ENCODE measurements at places on chromosomes 12 and 14.

DNA sequence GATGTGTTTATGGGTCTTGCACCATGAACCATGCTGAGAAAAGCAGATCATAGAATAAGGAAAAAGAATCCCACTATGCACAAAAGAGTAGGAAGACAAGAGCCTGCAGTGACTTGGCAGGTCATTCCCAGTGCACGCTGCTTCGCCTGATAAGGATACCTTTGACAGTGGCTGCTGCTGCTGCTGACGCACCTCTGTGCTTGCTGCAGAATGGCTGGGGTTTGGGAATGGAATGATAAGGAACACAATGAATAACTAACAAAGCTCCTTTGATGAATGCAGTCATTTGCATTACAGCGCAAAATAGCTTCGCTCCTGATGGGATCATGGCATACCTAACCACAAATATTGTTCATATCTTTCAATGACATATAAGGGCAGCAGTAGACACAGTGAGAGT is 278.7 kb downstream of the PDZRN4 start:
- no peak for DNase-seq

- DNase-seq, result peak; percentile 1
These were observed 136.4 kb downstream of the MDGA2 start for GRCh38 chr14:47539031-47539461.

DNA sequence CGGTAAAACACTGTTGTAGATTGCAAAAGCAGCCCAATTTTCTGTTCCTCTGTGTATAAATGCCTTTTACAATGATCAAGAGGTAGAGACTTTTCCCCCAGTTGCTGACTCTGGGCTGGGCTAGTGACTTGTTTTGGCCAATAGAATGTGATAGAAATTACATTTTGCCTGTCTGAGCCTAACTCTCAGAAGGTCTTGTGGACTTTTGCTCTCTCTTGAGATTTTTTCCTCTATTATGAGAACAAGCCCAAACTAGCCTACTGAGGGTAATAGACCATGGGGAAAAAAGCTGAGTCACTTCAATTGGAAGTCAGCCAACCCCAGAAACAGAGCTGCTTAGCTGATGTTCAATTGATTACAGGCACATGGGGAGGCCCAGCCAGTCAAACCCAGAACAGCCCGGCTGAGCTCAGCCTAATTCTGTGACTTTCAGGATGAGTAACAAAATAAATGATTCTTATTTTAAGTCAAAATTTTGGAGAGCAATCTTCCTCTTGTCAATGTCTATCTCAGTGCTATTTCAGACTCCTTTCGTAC is 61.4 kb downstream of the MYF5 start:
- DNase-seq, result peak; percentile 97

GRCh38 chr12:108482717-108483212 is 32.3 kb upstream of the FICD start:
- DNase-seq, result no peak

DNA sequence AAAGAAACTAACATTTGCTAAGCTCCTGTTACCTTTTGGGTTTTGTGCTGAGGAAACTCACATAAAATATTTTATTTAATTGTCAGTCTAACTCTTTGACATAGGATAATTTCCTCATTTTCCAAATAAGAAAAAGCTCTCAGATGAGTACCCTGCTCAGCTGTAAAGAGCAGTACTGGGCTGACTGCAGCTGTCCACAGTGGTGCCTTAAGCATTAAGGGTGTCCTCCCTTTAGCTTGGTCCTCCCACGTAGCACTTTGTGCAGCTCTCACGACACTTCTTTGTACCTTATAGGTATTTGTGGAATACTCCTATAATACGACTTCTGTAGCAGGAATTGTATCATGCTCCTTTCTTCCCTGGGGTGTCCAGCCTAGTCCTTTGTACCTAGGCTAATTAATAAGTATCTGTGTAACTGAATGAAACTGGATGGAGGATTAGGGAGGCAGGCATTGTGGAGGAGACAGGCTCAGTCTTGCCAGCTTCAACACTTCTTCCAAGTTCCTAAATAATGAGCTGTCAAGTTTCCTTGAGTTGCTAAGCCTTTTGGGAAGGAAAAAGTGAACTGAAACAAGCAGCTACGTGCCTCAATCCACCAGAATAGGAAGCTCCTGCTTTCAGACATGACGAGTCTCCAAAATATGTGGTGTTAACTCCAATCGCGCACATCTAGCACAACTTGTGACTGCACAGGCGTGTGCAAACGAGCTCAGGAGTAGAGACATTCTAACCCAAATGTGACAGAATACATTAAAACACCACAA is 123.0 kb downstream of the SLC38A4 start:
- DNase-seq, result no peak

- no peak for DNase-seq
These were observed 13.3 kb downstream of the AKT1 start for GRCh38 chr14:104782086-104782807.

- DNase-seq, result peak; percentile 48
These were observed 43.5 kb downstream of the SYNE2 start for GRCh38 chr14:63896278-63896720.

DNA sequence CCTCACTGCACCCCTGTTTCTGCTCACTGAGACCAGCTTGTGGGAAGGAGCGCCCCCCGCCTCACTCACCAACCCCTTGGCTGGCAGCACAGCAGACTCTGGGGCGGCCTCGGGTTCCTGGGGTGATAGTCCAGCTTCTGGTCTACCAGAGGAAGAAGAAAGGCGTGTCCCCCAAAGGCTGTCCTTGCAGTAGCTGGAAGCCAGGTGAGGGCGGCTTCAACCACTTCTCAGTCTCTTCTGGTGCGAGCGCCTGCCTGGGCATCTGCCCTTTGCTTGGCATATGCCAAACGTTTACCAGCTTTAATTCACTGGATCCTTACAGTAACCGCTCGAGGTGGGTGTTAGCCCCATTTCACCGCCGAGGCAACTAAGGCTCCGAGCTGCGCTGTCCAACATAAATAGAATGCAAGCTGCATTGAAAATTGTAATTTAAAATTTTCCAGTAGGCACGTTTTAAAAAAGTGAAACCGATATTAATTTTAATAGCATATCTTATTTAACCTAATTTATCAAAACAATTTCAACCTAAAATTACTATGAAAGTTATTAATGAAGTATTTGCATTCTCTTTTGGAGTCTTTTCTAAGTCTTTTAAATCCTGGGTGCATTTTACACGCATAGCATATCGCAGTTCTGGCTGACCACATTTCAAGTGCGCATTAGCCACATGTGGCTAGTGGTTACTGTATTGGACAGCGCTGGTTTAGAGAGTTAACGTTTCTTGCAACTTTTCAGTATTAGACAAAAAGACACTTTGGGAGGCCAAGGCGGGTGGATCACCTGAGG is 872 bp downstream of the FAM177A1 start:
- peak; percentile 64 for DNase-seq

- no peak for DNase-seq
These were observed 19.9 kb upstream of the NEDD1 start for GRCh38 chr12:96886998-96887677.

- DNase-seq, result no peak
These were observed 18.3 kb upstream of the WIF1 start for GRCh38 chr12:65139389-65139788.

GRCh38 chr12:67377021-67377420 is 107.9 kb downstream of the CAND1 start:
- DNase-seq, result no peak

DNA sequence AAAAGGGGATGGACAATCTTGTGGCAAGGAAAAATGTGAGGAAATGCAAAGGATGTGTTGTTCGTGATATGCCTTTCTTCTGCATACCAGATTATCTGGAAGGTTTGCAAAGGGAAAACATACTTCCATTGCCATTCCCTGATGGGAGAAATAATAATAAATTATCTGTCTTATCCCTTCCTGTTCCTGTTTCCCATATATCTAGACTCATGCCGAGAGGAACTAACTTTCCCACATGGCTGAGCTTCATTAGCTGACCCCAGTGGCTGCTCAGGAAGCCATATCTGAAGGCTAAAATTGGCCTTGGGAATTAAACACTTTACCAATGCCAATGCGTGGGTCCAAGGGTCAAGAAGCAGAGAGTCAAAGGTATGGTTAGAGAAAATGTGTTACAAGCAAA is 439.8 kb downstream of the MDGA2 start:
- no peak for DNase-seq

DNA sequence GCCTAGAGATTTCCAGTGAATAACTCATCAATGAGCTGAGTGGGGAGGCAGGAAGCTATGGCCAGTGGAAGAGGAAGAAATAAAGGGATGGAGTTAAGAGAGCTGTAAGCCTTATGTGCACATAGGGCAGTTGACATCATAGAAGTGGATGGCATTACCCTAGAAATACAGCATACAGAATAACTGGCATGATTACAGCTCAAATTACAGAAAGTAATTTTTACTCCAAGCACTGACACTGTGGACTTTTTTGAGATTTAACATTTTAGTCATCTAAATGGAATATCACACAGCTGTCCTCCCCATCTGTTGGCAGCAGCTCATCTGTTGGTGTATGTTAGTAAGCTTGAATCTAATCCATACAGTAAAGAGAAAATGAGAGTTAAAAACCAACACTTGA is 5.4 kb upstream of the IPO8 start:
- DNase-seq, result no peak

GRCh38 chr12:5582018-5582417 is 150.1 kb downstream of the NTF3 start:
- no peak for DNase-seq

DNA sequence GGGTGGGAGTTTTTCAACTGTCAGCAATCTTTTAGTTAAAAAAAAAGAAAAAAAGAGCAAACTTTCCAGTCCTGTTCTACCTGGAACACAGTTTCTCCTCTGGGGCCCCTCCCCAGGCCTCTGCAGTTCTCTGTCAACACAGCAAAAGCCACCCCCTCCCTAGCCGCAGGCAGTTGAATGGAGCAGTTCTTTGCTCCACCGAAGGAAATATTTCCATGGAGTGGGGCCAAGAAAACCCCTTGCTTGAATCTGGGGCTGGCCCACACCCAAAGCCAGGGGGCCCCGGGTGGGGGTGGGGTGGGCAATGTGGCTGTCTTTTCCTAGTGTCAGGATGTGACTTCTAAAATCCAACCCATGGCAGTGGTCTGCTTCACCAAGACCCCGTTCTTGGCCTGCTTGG is 5.0 kb upstream of the MEG3 start:
- no peak for DNase-seq

DNA sequence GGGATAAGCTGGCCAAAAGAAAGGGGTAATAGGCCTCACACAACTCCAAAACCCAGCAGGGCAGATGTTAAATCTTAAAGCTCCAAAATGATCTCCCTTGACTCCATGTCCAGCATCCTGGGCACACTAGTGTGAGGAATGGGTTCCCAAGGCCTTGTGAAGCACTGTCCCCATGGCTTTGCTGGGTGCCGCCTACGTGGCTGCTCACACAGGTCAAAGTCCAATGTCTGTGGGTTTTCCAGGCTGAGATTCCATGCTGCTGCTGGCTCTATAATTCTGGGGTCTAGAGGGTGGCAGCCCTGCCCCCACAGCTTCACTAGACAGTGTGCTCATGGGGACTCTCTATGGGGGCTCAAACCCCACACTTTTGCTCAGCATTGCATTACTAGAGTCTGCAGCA is 145.3 kb upstream of the GRIN2B start:
- DNase-seq, result no peak

- no peak for DNase-seq
These were observed 15.2 kb upstream of the RNASE12 start for GRCh38 chr14:20606190-20606901.

GRCh38 chr14:74917646-74918081 is 5.4 kb downstream of the RPS6KL1 start:
- DNase-seq, result no peak

GRCh38 chr12:114658002-114658441 is 26.0 kb downstream of the TBX3 start:
- DNase-seq, result no peak

DNA sequence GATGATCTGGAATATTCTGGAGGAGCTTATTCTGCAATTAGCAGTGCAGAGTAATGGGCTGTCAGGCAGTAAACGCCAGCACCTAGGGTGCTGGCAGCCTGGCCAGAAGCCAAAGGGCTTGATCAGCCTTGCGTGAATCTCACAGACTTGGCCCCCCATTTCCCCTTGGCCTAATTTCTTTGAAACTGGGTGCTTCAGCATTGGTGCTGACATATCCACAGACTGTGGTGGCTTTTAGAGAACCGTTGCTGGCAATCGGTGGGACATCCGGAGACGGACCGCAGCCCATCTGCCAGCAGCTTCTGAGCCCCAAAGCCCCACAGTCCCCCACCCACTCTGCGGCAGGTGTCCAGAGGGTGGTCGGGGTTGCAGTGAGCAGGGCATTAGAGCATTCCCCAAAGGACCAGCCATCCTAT is 157.1 kb downstream of the CALM1 start:
- DNase-seq, result peak; percentile 23

All from NCI-H345 (cell line).